ENCODE measurements at places on chromosomes 7 and 10. TPM values are rescaled to one million over a fixed set of nuclear protein-coding genes. Genes with fewer than 3 reads are reported as not detected.

RRP12 gene
- 14.8 TPM for total RNA-seq

ADRA2A gene
- total RNA-seq: 0.88 TPM

LLCFC1 gene
- total RNA-seq: not detected

ASB10 gene
- total RNA-seq: not detected

DNA sequence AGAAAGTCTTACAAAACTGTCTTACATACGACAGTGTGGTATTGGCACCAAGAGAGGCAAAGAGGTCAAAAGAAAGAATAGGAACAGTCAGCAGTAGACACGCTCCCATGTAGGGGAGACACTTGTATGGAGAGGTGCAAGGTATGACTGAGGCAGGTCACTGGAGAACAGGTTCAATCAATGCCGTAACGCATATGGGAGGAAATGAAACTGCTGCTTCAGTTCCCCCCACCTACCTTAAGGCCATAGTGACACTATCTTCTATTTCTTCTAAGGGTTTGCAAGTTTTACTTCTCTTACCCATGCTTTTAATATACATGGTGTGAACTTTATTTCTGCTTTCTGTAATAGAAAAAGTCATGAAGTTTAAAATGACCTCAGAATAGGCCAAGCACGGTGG, 5.5 kb upstream of the PITRM1 start:
- no peak for DNase-seq

GRCh38 chr10:16381083-16381482, 55.7 kb upstream of the PTER start:
- no peak for DNase-seq

DNA sequence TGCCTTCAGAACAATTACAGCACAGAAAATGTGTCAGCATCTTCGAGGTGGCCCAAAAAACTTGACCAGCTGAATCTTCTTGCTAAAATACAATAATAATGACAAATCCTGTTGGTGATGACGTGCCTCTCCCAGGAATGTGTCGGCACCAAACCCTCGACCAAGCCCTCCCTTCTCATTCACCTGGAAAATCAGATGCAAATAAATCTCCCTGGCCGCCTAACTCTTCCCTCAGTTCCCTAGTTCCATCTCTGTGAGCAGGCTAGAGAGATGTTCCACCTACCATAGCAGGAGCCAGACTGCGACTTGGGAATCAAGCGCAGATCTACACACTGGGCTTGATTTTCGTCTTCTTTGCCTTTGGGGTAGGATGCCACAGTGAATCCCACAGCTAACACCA, 4.1 kb downstream of the PRSS1 start:
- no peak for DNase-seq

DNA sequence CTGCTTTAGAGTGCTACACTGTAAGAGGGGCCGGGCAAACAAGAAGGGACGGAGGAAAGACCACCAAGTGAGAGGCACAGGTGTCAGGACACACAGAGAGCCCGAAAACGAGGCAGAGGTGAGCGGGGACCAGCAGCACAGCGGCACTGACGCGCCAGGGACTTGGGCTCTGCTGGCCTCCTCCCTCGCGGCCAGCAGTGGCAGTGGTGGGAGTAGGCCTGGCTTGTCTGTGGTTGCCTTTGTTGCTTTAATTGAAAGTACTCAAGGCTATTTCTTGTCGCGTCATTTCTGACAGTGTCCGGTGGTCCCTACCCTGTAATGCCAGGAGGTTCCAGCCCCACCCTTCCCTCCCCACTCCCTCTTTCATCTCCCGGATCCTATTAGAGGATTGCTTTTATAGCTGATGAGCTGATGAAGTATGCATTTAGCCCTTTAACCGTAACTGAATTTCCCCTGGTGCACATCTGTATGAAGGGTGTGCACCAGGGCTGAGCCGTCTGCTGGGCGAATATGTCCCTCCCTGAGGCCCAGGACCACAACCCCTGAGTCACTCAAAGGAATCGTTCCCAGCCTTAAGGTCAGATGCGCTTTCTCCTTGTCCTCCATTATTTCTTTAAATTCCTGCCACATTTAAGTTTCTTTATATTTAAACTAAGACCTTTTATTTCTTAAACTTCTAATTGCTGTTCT, 39.5 kb upstream of the FAM20C start:
- DNase-seq: no peak

DNA sequence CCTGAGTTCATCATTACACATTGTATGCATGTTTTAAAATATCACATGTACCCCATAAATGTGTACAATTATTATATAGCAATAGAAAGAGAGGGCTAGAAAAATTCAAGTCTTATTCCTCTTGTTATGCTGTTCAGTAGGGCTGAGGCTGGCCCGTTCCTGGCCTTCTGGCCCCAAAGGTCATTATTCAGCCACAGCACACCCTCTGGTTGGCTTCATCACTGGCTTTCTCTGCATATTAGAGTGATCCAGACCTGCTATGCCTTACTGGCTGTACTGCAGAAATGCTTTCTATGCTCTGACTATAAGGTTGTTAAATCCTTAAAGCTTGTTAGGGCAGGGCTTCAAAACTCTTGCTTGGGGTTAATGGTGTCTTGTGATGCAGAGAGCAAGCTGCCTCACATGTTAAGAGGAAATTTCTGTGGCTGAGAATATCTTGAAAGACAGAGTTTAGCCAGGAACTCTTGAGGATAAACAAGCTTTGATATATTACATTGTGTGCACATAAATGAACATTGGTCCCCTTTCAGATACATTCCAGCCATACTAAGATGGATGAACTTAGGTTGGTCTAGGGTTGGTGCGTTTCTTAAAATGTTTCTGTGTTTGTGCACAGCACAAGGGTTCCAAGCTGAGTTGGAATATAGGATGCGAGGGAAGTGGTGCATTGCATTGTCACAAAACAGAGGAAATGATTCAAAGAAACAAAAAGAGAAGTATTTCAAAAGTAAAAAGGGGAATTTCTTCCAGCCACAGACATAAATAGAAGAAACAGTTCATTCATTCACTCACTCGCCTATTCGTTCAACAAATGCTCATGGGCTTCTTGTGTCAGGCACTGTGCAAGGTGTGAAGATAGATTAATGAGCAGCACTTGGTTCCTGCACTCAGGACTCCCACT, 61.6 kb upstream of the WDR11 start:
- no peak for DNase-seq

DNA sequence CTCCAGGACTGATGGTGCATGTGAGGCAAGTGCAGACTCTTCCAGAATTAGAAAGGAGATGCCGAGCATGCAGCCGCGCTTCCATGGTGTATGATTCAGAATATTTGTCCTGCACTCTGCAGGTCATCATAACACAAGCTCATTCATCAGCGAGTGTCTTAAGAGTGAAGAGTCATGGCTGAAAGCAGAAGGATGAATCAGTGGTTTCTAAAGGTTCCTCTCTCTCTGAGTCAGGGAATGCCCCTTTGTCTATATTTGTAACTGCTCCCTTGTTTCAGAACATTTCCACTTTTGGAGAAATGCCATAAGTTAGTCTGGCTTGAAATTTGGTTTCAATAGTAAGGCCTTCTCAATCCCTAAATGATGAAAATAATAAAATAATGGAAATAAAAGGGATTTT, 52.3 kb downstream of the HECW1 start:
- no peak for DNase-seq

GRCh38 chr7:151936207-151936606, 20.0 kb upstream of the GALNTL5 start:
- no peak for DNase-seq
